ENCODE measurements at places on chromosomes 4 and X. TPM values are rescaled to one million over a fixed set of nuclear protein-coding genes. Genes with fewer than 3 reads are reported as not detected.

The L1CAM gene
- total RNA-seq, result under 0.01 TPM

The FHIP1A gene
- 4.4 TPM for total RNA-seq

The UGT2A1 gene
- not detected for total RNA-seq

The PCDH10 gene
- 5.1 TPM for total RNA-seq

The KLHL4 gene
- 1.2 TPM for total RNA-seq

The RADX gene
- 1.4 TPM for total RNA-seq

The YY2 gene
- total RNA-seq, result 1.4 TPM

The NOX1 gene
- not detected for total RNA-seq

The ADH6 gene
- not detected for total RNA-seq

The TMPRSS11E gene
- 0.29 TPM for total RNA-seq
